ENCODE measurements at places on chromosomes 5 and 9.

DNA sequence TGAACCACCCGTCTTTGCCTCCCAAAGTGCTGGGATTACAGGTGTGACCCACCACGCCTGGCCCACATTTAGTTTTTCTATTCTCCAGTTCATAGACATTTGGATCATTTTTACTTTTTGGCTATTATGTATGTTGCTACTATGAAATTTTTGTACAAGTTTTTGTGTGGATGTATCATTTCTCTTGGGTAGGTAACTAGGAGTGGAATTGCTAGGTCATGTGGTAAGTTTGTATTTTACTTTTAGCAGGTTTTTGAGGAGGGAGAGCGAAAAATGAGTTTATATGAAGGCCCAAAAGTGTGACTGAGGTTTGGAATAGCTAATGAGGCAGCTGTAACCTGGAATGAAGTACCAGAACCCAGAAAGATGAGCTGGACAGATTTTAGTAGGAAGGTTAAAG lies 35.2 kb downstream of the ARHGAP26 start:
- no peak for DNase-seq

DNA sequence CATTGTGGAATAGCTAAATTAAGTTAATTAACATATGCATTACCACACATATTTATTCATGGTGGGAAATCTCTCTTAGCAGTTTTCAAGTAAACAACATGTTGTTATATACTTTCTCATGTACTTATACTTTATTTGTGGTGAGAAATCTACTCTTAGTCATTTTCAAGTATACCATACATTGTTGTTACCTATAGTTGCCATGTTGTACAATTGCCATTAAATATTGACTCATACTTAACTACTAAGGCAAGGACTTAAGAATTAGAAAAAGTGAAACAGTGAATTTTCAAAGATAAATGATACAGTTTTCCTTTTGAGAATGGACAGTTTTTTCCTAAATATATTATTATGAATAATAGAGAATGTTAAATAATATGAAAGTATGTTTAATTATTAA lies 27.7 kb downstream of the UGCG start:
- no peak for DNase-seq

- DNase-seq = no peak
These were observed 952.2 kb upstream of the WWC1 start for GRCh38 chr5:167339205-167339604.

DNA sequence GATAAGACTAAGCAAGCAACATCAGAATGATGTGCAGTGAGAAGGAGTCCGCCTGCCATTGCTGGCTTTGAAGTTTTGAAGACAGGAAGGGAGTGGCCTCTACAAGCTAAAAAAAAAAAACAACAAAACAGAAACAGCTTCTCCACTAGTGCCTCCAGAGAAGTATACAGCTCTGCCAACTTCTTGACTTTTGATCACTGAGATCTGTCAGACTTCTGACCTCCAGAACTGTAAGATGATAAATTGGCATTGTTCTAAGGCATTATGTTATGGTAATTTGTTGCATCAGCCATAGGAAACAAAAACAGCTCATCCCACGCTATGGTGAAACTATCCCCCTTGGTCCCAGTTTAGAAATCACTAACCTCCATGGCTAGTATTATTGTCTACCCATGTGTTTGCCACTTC lies 131.0 kb upstream of the VCAN start:
- no peak for DNase-seq

DNA sequence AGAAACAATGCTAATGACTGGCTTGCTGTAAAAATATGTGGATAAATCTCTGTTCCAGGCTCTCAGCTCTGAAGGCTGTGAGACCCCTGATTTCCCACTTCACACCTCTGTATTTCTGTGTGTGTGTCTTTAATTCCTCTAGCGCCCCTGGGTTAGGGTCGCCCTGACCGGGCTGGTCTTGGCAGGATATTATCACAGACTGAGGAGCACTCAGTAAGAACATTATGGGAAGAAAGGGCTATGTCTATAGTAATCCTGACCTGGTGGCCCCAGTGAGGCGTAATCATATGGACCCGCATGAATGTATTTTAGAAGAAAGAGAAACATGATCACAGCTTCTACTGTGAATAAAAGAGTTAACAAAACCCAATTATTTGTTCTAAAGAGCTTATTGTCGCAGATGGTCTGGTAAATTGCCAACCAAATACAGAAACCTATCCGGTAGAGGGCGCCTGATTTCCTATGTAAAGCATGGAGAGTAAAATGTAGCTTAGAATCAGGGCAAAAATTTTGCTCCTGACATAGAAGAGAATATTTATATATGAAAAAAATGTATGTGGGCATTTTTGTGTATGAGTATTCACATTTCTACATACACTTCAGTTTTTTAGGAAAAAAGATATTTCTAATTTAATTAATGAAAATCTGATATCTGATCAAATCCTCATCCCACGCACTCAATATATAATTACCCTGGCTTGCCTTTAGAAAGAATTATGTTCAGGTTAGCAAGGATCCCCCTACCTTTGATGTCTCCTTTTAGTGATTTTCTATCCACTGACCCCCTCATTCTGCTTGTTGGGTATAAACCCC lies 5.8 kb upstream of the IFNA1 start:
- no peak for DNase-seq

DNA sequence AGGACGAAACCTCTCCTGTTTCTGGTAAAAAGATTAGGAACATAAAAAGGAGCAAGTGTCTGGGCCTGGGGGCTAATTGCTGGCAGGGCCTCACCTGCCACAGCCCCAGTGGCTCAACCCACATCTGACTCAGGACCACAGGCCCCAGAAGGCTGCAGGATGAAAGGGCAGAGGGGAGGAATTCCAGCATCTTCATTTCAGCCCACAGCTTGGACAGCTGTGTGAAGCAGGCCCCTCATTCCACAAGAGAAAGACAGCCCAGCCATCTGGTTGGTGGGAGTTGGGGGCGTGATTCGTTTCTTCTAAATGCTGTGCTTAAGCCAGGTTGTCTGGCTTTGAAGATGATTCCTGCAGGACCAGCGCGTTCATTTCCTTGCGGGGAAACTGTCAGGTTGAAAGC lies 29.1 kb downstream of the NKX2-5 start:
- DNase-seq = no peak

DNA sequence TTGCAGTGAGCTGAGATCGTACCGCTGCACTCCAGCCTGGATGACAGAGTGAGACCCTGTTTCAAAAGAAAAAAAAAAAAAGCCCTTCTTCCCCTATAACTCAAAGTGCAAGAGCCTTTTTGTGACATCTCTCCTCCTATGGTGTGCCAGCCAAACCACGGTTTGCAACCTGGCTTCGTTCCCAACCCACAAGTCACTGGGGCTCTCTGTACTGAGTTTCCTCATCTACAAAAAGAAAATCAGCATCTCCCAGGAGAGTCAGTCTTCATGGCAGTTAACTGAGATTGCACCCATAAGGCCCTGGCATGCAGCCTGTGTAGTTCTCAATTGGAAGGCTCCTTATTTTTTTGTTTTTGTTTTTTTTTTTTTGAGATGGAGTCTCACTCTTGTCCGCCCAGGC lies 14.8 kb downstream of the ODF2 start:
- DNase-seq = no peak

DNA sequence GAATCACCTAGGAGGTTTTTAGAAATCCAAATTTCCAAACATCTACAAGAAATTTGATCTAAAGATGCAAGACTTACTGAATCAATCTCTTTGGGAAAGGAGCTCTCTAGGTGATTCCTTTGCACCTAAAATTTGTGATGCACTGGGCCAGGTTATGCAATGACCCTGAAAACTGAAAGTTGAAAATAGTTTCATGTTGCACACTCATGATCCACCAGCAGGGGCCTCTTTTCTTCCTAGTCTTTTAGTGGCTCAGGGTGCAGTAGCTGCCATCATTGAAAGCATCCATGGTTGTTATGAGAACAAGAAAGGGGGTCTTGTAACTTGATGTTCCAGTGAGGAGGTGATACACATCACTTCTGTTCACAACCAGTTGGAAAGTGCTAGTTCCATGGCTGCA lies 486.8 kb downstream of the PSAT1 start:
- no peak for DNase-seq

DNA sequence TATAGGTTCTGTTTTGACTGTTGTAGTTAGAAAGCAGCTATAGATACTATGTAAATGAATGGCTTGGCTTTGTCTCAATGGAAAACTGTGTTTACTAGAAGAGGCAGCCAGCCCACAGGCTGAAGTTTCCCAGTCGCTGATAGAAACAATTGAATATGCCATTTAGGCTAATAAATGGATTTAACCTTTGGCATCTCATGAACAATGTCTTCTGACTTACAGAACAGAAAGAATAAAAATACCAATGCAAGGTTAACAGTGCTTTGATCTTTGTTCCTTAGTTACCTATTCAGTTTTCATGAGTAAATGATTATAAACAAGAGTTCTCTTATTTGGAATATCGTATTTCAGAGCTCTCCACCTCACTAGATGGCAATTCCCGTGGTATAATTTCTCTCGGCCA lies 120.6 kb downstream of the PAM start:
- DNase-seq = no peak

DNA sequence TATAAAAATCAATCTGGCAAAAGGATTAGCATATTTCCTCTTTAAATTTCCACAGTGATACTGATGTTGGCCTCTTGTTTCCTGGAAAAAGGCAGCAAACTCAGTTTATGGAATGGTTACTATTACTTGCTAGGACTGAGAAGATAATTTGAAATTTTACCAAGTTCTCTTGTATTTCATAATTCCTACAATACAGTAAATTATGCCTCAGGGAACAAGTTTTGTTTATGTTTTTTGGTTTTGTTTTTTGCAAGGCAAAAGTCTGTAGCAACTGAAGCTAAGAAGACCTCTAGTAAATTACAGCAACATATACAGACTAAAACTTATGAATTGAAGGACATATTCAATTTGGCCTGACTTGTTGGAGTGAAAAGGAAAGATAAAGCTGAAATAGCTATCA lies 30.2 kb upstream of the SLCO6A1 start:
- DNase-seq = no peak

GRCh38 chr5:93874491-93874890 lies 133.1 kb upstream of the POU5F2 start:
- DNase-seq = no peak

DNA sequence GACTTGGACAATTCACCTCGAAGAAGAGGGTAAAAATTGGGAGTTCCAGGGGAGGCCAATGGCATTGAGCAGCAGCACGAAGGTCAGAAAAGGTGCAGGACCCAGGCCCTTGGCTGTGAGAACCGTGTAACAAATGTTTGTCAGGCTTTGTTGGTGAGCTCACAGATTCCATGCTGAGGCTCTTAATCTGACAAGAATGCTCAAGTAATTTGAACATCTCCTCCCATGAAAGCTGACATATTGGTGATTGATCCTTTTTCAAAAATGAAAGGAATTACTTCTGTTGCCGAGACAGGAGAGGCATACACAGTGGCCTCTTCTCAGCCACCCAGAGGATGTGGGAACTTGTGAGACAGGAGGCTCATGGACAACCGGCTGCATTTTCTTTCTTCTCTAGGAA lies 11.6 kb downstream of the RAI14 start:
- DNase-seq = no peak

- no peak for DNase-seq
These were observed 148.0 kb downstream of the RORB start for GRCh38 chr9:74645007-74645639.

DNA sequence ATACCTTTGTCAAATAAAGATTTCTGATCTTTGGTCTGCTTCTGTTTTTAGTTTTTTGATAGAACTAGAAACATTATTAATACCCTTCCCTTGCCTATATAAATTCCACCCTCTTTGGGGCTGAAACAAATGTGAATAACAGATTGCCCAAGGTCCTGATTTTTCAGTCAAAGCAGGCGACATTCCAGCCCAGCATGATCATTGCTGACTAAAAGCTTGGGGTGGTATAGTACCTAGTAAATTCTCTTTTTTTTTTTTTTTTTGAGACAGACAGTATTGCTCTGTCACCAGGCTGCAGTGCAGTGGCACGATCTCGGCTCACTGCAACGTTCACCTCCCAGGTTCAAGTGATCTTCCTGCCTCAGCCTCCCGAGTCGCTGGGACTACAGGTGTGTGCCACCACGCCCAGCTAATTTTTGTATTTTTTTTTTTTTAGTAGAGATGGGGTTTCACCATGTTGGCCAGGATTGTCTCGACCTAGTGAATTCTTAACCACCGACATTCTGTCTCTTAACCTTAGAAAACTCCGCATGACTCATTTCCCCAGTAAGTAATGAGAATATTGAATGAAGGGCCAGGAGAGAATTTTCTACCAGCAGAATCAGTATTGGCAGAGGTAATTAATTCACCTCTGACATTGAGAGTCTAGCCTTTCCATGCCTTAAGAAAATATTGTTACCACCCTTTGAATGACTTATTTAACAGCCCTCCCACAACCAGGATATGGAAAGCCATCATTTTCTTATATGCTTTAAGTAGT lies 226.4 kb downstream of the GNA14 start:
- no peak for DNase-seq

- no peak for DNase-seq
These were observed 106.3 kb downstream of the GDA start for GRCh38 chr9:72255569-72255968.

DNA sequence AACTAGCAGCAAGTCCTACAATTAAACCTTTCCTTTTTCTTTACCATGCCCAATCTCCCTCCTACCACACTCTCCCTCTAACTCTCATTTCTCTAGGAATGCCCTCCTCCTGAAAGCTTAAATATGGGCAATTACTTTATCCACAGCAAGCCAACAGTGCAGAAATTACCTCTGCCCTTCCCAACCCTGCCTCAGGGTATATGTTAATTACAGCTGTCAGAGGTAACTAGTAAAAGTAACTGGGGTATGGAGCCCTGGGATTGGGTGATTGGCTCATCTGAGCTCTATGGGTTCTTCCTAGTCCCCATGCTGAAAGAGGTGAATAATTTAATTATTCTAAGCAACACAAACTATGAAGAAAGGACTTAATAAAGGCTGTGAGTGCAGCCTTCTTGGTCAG lies 478.9 kb upstream of the NMUR2 start:
- DNase-seq = no peak

DNA sequence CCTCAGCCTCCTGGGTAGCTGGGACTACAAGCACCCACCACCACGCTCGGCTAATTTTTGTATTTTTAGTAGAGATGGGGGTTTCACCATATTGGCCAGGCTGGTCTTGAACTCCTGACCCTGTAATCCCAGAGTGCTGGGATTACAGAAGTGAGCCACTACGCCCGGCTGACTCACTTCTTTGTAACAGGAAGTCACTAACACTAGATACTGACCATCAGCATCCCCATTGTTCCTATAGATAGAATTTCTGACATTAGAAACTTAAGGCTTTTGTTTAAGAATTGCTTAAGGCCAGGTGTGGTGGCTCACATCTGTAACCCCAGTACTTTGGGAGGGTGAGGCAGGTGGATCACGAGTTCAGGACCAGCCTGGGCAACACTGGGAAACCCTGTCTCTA lies 42.2 kb downstream of the LEAP2 start:
- no peak for DNase-seq

GRCh38 chr5:88452820-88453219 lies 184.2 kb upstream of the TMEM161B start:
- no peak for DNase-seq

- no peak for DNase-seq
These were observed 180.8 kb downstream of the PAX5 start for GRCh38 chr9:36853233-36853632.

DNA sequence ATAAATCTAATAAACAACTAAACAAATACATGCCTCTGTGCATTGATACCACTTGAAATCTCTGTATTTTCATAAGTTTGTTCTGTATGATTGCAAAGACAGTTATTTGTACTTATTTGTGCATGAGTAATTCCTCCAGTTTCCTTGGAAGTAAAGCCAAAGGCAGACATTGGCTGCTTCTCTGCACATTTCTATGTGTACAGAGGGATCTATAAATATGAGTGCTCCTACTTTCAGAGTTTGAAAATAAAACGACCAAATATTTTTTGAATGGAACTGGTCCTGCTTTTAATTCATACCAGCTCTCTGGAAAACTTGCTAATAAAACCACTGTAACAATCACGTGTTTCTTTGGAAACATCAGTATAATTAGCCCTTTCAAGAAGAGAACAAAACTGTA lies 306.5 kb downstream of the MAN2A1 start:
- DNase-seq = no peak
